ENCODE measurements at places on chromosomes 13 and 19.

DNA sequence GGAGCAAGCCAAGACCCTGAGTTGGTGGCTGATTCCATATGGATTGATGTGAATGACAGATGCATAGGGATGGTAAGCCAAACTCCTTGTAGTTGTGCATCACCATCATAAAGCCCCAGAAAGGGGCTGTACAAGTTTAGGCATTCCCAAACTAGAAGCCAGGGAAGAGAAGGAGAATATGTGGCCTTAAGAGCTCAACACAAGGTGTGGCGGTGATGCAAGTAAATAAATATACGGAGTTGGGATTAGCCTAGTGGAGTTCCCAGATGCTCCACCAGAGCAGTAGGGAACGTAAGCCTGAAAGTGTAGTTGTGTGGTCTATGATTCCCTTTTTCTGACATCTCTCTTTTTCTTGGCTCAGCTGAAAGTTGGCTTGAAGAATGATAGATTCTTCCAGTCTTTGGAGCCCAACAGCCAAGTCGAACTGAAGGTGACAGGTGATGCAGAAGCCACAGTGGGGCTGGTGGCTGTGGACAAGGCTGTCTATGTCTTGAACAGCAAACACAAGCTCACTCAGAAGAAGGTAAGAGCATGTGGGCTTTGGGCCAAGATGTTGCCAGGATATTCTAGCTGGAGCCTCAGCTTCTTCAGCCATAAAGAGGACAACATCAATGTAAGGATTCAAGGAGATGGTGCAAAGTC, 30.1 kb downstream of the RDH8 start:
- DNase-seq, result no peak

DNA sequence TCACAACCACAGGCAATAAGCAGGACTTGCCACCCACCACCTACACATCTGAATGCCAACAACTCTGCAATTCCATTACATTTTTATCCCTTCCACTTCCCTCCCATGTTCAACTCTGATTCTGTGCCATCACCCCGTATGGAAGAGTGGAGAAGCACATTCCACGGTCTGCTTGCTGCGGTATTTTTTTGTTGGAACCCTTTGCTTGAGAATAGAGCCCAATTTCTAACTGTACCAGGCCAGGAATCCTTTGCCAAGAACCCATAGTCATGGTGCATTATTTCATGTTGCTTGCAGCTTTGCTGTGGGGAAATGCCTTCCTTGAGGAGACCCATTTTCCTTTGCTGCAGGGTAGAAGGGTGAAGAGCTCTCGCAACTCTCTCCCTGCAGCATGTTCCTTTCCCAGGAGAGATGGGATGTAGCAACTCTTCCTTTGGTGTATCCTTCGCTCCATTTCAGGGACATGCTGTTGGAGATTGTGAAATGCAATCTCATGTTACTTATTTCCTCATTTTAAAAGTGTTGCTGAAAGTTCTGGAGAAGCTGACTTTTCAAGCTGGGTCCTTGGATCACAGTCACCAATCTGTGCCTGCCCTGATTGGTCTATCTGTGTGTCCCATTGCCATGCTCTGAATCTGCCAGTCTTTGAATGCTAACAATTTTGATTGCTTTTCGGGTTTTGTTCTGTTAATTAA, 69.8 kb upstream of the STARD13 start:
- DNase-seq, result no peak

GRCh38 chr13:99237981-99238662, 20.1 kb downstream of the GPR18 start:
- DNase-seq, result no peak

- no peak for DNase-seq
Measured at GRCh38 chr19:50187937-50188336, 15.5 kb upstream of the MYH14 start.

DNA sequence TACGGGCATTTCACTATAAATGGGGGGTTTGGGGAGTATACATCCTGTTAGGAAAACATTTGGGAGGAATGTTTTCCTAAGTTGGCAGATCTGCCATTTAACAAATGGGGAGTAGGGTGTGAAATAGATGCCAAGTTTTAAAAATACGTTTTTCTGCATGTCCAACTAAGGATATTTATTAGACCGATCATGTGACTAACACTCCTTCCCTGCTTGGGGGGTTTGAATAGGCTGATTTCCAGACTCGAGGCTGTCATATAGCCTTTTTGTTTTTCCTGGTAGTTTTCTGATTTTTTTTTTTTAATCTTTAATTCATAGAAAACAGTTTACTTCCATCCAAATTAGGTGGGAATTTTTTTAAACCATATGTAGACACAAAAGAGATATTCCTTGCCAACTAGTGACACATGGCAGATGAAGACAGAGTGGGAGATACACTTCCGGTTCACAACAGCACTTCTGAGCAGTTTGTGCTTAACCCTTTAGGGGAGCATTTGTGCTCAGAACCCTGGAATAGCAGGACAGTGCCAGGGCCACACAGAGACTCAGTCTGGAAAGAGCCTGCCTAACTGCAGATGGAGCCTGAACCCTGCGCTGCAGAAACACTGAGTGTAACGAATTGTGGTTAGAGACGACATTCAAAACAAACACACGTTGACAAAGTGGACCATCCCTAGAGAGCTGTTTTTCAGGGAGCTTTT, 5.6 kb upstream of the GATAD2A start:
- DNase-seq, result no peak

DNA sequence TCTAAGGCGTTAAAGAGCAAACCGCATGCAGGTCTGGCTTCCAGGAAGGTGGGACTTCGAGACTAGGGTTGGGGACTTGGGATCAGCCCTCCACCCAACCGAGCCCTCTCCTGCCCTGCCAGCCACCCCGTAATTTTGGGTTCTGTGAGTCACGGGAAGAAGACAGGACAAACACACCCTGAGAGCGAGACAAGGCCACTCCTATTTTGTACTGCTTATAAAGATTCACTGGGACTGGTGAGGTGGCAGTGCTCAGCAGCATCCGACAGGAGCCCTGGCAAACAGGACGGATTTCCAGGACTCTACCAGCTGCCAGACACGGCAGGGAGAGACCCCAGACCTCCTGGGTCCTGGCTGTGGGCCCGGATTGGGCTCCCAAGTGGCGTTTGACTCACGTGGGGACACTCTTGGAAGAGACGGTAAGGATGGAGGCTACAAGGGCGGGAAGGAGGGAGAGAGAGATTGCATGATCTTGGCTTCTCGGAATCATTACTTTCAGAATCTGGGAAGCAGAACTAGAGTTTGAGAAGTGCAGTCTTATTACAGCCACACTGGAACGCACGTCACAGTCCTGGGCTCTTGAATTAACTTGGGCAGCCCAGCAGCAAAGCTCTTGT, at the start of gene C5AR2:
Gene C5AR2, plus strand, starts transcription at position 245 of the 617 bp plus-strand sequence. CDS start 8,625 bp downstream, outside the sequence.
- no peak for DNase-seq

GRCh38 chr13:84999252-84999651, 800.0 kb downstream of the SLITRK6 start:
- DNase-seq, result no peak

- DNase-seq, result no peak
Measured at GRCh38 chr13:42821437-42821836, 40.1 kb downstream of the FAM216B start.

DNA sequence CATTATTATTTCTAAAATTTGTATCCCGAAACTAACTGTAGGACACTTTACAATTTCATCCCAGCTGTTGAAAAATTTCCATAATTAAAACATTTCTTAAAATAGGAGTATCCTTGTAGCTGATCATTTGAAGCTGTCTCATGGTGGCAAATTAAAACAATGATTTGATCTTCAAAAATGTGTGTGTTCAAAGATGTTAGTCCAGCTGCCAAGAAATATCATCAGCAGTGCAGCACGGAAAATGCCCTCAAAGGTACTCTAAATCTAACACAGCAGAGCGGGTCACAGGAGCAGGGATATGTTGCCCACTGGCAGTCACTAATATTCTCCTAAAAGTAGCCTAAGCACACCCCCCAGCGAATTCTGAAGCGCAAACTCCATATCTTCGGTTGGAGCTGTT, 31.0 kb downstream of the KLF12 start:
- DNase-seq, result no peak

DNA sequence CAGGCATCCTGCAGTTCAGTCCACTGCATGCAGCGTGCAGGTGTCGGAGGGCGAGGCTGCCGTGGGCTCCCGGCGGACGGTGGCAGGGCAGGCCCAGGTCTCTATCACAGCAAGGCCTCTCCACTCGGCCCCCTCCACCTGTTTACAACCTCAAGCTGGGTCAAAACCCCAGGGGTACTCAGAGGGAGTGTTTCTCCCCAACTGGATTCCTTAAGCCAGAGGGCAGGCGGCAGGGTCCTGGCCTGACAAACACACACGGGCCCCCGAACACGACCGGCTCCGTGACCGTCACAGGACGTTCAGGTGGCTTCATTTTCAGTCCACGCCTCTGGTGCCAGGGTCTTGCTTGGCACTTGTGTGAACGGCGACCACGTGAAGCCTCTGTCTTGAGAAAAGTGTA, 23.5 kb downstream of the RASA3 start:
- DNase-seq, result no peak

- DNase-seq, result no peak
Measured at GRCh38 chr13:78881054-78881453, 222.1 kb upstream of the OBI1 start.

GRCh38 chr19:52007451-52007805, 583 bp downstream of the ZNF615 start:
- peak; percentile 19 for DNase-seq

DNA sequence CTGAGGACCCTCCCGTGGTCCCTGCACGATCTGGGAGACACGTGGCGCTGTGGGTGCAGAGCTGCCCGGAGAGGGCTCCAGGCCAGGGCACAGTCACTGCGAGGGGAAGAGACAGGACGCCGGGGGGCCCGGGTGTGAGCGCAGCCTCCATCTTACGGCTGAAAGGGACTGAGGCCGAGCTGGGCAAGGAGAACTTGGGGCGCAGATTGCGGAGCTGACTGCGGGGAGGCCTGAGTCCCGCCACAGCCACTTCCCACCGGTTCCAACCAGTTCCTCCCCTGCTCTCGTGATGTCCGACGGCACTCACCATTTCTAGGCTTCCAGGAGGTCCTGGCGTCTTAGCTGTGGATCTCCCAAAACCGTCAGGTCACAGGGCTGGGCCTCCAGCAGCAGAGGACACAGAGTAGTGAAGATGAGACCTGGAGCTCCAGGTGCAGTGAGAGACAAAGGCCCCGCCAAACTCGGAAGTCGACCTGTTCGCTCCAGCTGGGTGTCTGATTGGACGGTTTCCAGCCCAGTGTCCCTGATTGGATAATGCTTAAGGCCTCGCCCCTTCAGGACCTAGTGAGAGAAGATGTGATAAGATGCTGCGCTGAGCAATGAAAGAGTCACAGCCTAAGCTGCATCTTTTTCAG, 4.8 kb upstream of the ZNF253 start:
- peak; percentile 59 for DNase-seq

- DNase-seq, result no peak
Measured at GRCh38 chr13:45604892-45605291, 10.6 kb downstream of the ERICH6B start.

GRCh38 chr13:32851083-32852069, 164.8 kb upstream of the KL start:
- no peak for DNase-seq

DNA sequence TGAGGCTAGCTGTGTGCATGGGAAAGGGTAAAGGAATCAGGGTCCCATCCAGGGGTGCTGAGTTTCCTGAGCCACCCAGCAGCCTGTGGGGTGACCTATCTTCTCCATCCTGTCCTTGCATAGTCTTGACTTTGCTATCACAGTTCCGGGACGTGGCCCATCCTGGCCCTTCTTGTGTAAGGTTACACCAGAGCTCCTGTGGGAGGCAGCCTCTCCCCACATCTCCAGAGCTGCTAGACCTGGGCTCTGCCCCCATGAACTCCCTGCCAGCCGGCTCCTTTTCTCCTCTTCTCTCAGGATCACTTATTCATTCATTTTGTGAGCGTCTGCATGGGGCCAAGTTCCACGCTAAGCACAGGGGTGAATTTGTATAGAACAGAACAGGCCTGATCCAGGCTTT, 238.9 kb downstream of the TSHZ3 start:
- no peak for DNase-seq

DNA sequence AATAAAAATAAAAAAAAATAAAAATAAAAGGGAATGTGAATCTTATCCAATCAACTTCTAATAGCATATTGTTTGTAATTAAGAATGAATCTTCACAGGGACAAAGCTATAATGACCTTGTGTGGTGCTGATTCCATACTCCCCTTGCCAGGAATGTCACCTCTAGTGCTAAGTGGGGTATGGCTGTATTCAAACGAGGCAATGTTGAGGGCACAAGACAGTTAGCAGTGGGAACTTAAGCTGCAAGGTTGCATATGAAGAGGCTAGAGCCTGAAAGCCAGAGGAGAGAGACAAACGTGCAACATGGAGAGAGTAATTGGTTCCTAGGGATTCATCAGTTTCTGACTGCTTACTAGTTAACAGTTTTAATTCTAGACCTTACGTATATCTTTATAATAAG, 43.9 kb upstream of the CSNK1A1L start:
- no peak for DNase-seq

DNA sequence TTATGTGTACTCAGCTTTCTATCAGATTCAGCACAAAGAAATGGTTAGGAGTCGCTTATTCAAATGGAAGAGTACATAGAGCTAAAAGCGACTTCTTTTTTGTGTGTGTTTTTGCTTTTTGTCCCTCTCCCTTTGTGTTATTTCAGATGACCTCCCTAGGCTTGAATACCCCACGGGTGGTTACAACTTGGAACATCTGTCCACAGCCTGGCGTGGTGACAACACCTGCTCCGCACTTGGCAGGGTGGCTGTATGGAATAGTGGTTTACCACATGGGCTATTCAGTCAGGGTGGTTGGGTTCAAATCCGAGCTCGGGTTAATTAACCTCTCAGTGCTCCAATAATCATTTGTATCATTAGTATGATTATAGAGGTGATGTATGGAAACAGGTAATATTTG, 151.6 kb upstream of the FREM2 start:
- no peak for DNase-seq

GRCh38 chr13:46816371-46816770, 19.4 kb upstream of the ESD start:
- DNase-seq, result no peak

DNA sequence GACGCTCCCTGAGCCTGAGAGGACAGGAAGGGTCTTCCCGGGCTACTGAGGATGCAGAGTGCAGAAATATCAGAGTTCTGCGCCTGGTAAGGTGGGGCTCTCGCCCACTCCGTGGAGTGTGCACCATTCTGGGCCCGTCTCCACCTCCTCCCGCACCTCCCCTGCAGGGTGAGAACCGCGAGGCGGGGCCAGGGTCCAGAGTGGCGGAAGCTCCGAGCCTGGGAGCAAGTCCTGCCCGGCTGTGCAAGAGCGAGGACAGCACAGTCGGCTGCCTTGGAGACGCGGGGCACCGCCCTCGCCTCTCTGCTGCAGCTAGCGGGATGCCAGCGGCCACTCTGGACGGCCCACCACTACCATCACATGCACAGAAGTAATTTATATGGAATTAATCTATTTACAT, 2304.4 kb downstream of the PCDH9 start:
- DNase-seq, result no peak

GRCh38 chr13:40336228-40337221, 329.9 kb downstream of the FOXO1 start:
- no peak for DNase-seq

DNA sequence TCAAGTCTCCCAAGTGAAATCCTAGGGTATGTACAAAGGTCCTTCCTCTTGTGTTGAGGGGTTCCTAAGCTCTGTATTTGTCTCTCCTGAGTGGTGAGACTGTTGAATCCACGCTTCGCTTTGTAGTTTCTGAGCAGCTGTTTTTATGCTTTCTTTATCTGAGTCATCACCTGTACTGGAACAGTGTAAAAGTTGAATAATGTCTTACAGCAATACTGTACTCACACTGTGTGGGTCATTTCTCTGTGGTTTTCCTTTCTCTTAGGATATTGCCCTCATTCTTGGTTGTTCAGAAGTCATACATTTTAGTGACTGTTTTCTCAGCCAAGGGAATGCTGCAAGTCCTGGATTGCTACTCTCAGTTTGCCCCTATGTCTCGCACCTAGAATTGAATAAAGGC, 1596.6 kb downstream of the SLITRK5 start:
- no peak for DNase-seq

- peak; percentile 57 for DNase-seq
Measured at GRCh38 chr13:22915442-22916082, 265.2 kb upstream of the SGCG start.
